Chondrocyte (in vitro differentiated cells): ENCODE measurements at places on chromosomes 12 and 14. TPM values are rescaled to one million over a fixed set of nuclear protein-coding genes. Genes with fewer than 3 reads are reported as not detected.

- no peak overlapping the region for H3K4me3 ChIP-seq
- no peaks in the 10 kb centered on the region for H3K4me1 ChIP-seq
- peaks cover 8% of the 10 kb centered on the region for H3K36me3 ChIP-seq
- no peak for DNase-seq
- H3K27ac ChIP-seq, result no peak overlapping the region
These were observed 14.5 kb upstream of the CCND2 start for GRCh38 chr12:4259099-4259498.

Gene DLK1
- total RNA-seq, result 0.33 to 0.45 TPM in 2 of 3 replicates, not detected in the other

GRCh38 chr12:102167821-102168604 is 29.6 kb downstream of the PMCH start:
- H3K4me3 ChIP-seq, result no peak overlapping the region
- no peak overlapping the region for H3K27ac ChIP-seq
- peaks cover 16% of the 10 kb centered on the region for H3K4me1 ChIP-seq
- H3K36me3 ChIP-seq, result peaks cover 4% of the 10 kb centered on the region

Gene NELL2
- total RNA-seq, result not detected in 3 replicates

GRCh38 chr12:103369929-103370328 is 125.8 kb downstream of the C12orf42 start:
- H3K36me3 ChIP-seq, result no peaks in the 10 kb centered on the region
- no peak overlapping the region for H3K4me3 ChIP-seq
- no peak for DNase-seq
- no peak overlapping the region for H3K27ac ChIP-seq
- no peaks in the 10 kb centered on the region for H3K4me1 ChIP-seq

DNA sequence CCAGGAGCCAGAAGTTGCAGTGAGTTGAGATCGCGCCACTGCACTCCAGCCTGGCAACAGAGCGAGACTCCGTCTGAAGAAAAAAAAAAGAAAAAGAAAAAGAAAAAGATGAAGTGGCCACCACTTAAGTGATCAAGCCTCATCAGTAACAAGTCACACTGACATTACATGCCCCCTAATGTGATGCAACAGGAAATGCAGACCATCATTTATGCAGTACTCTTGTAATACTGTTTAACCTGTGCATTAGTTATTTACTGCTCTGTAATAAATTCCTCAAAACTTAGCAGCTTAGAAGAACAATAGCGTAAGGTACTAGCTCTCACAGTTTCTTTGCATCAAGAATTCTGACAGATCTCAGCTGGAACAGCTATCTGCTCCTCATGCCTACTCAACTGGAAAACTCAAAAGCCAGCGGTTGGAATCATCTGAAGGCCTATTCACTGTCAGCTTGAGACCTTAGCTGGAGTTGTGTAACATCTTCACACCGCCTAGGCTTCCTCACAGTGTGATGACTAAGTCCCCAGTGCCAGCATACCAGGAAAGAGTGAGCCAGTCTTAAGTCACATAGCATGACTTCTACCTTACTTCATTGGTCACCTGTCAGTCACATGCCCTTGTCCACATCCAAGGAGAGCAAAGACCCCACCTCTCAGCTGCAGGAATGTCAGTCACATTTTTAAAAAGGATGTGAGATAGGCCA is 31.5 kb downstream of the EPS8 start:
- no peaks in the 10 kb centered on the region for H3K27me3 ChIP-seq
- H3K4me1 ChIP-seq, result peaks cover 71% of the 10 kb centered on the region
- no peak overlapping the region for H3K4me3 ChIP-seq
- DNase-seq, result no peak
- peaks cover 2% of the 10 kb centered on the region for H3K36me3 ChIP-seq

Gene ZNF605
- 17.1 to 26.3 TPM (median 18.1 TPM) in 3 replicates for total RNA-seq

Gene TMTC1
- 24.0 to 49.1 TPM (median 25.2 TPM) in 3 replicates for total RNA-seq

DNA sequence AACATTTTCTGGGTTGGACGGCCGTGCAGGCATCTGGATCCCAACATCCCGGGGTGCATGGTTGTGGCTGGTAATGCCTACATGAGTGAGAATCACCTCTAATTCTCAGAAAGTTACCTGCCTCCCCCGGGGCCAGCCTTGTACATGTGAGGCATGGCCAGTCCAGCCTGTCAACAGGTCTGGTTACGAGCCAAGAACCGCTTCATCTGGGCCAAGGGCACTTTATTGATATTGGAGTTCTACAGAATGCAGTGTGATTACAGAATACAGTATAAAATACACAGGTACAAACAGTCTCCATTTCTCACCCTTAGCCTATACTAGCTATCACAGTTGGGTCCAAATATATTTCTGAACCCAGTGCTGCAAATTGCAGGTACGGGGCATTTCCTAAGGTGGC is 84.9 kb upstream of the EVL start:
- H3K4me3 ChIP-seq, result no peak overlapping the region
- peaks cover 2% of the 10 kb centered on the region for H3K36me3 ChIP-seq

DNA sequence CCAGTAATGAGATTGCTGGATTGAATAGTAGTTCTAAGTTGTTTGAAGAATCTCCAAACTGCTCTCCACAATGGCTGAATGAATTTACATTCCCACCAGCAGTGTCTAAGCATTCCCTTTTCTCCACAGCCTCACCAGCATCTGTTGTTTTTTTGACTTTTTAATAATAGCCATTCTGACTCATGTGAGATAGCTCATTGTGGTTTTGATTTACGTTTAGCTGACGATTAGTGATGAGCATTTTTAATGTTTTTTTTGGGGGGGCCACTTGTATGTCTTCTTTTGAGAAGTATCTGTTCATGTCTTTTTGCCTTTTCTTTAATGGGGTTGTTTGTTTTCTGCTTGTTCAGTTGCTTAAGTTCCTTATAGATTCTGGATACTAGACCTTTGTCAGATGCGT is 8.1 kb upstream of the SLC15A5 start:
- no peaks in the 10 kb centered on the region for H3K27me3 ChIP-seq
- no peak overlapping the region for H3K27ac ChIP-seq
- no peak for DNase-seq

DNA sequence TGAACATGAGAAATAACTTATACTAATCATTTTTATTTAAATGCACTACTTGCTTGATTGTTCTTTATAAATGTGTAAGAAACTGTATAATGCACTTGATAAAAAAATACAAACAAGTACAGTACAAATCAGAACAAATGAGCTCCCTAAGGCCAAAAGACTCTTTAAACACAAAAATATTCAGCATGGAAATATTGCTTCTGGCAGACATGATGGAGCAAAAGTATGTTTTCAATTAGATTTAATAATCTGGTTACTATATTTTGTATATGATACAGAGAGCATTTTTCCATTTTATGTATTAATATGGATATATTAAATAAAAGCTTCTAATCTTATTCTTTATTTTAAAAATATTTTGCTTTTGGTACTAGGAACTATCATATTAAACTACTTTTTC is 800.2 kb upstream of the LRFN5 start:
- H3K4me1 ChIP-seq, result no peaks in the 10 kb centered on the region
- H3K27ac ChIP-seq, result no peak overlapping the region
- H3K27me3 ChIP-seq, result no peaks in the 10 kb centered on the region
- H3K4me3 ChIP-seq, result no peak overlapping the region

Gene GPX2
- not detected in 3 replicates for total RNA-seq

Gene STXBP6
- 1.7 to 11.5 TPM (median 1.8 TPM) in 3 replicates for total RNA-seq

Gene FGD6
- 8.6 to 9.6 TPM (median 9.0 TPM) in 3 replicates for total RNA-seq

DNA sequence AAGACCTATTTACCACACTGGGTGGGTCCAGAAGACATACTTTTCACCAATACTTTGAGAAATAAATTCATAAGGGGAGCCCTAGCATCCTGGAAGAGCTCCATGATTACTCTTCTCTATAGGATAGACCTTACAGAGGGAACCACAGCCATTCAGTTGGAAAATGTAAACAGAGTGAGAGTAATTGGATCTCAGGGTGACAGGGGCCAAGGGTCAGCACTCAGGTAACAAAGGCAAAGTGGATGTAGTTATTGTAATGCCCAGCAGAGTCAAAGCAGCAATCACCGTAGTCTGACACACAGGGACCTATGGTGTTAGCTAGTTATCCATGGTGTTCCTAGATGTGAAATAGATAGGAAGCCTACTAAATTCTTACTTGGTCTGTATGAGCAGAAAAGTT is 10.8 kb upstream of the GTF2A1 start:
- H3K4me3 ChIP-seq, result no peak overlapping the region
- no peaks in the 10 kb centered on the region for H3K27me3 ChIP-seq
- DNase-seq, result no peak
- H3K4me1 ChIP-seq, result peaks cover 13% of the 10 kb centered on the region

Gene ADSS1
- total RNA-seq, result 7.1 to 9.9 TPM (median 7.9 TPM) in 3 replicates

Gene SERPINA10
- not detected in 3 replicates for total RNA-seq

Gene COCH
- total RNA-seq, result 4.2 to 15.6 TPM (median 14.7 TPM) in 3 replicates

- no peak overlapping the region for H3K4me3 ChIP-seq
- peak; percentile 72 for DNase-seq
- no peaks in the 10 kb centered on the region for H3K4me1 ChIP-seq
- H3K27me3 ChIP-seq, result no peaks in the 10 kb centered on the region
- no peak overlapping the region for H3K27ac ChIP-seq
These were observed 19.1 kb downstream of the POU6F1 start for GRCh38 chr12:51198568-51199365.

Gene RASAL1
- not detected in 3 replicates for total RNA-seq

- peak overlapping the region; percentile 46 for H3K27ac ChIP-seq
- DNase-seq, result no peak
These were observed 2.8 kb upstream of the MARK3 start for GRCh38 chr14:103382376-103382775.

- peaks cover 4% of the 10 kb centered on the region for H3K36me3 ChIP-seq
- no peaks in the 10 kb centered on the region for H3K27me3 ChIP-seq
- peaks cover 32% of the 10 kb centered on the region for H3K4me1 ChIP-seq
- no peak overlapping the region for H3K27ac ChIP-seq
These were observed 199.4 kb upstream of the RTL1 start for GRCh38 chr14:101102875-101103274.

DNA sequence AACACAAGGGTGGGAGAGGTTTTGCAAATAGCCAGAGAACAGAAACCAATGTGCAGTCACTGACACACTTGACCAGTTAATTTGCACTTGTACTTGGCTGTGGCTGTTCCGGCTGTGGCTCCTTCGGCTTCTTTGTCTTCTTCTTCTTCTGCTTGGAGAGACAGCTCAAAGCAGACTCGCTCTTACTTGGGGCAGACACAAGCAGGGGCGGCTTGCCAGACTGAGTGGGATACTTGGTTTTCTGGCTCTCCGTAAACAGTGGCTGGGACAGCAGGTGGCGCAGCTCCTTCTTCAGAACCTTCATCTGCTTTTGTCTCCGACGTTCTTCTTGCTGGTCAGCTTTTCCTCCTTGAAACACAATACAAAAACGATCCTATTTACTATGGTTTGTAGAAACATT is 25.0 kb downstream of the OTUB2 start:
- H3K36me3 ChIP-seq, result peaks cover 44% of the 10 kb centered on the region
- H3K4me3 ChIP-seq, result no peak overlapping the region
- H3K4me1 ChIP-seq, result no peaks in the 10 kb centered on the region
- DNase-seq, result no peak
- no peak overlapping the region for H3K27ac ChIP-seq
- no peaks in the 10 kb centered on the region for H3K27me3 ChIP-seq

DNA sequence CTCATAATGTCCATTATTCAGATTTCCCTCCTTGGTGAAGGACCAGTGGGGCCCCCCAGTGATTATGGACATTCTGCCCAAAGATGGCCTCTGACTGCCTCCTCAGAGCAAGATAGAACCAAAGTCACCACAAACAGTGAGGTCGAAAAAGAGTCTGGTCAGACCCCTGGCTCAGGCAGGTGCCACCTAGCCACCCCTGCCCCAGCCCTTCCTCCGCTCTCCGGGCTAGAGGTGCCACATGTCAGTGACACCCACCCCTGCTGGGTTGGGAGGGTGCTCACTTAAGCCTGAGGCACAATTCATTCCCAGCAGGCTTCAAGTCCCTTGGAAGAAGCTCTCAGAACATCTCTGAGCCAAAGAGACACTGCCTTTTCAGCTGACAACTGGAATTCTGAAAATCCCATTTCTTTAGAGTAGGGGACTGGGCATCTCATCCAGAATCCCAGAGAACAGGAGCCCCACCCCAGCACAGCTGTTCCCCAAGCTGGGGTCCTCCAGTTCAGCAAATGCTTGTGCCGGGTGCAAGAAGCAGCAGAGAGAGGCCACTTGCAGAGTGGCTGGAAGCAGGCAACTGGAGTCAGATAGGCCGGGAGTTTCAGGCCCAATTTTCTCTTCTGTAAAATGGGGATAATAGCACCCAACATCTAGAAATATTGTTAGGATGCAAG is 50.3 kb downstream of the ISCA2 start:
- no peaks in the 10 kb centered on the region for H3K27me3 ChIP-seq
- no peak overlapping the region for H3K4me3 ChIP-seq
- DNase-seq, result no peak
- H3K27ac ChIP-seq, result no peak overlapping the region

Gene KIF26A
- 0.28 to 0.60 TPM (median 0.60 TPM) in 3 replicates for total RNA-seq

DNA sequence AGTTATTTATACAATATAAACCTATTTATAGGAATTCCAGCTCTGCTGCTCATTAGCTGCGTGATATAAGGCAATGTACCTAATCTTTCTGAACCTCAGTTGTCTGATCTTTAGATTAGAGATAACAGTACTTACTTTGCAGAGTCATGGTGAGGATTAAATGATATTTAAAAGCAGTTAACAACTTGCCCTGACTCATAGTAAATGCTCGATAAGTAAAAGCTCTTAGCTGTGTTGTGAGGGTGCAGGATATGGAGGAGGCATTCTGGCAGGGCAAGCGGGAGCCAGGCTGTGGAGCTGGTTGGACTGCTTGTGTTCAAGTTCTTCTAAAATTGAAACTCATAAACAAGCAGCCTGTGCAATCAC is 140.0 kb upstream of the PRICKLE1 start:
- no peak overlapping the region for H3K27ac ChIP-seq
- peaks cover 7% of the 10 kb centered on the region for H3K36me3 ChIP-seq
- DNase-seq, result no peak
- no peak overlapping the region for H3K4me3 ChIP-seq

DNA sequence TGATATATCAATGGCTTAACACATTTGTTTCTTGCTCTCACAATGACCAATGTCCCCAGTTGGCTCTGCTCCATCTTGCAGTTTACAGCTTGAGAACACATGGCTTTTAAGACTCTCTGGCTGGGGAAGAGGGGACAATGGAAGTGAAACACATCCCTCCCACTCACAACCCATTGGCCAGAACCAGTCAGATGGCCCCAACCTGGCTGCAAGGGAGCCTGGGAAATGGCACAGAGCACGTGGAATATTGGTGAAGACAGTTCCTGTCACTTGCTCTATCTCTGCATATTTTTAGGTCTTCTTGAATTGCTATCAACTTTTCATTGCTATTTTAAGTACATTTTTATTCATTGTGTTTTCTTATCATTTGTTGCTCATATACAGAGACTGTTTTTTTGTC is 345.4 kb downstream of the MED13L start:
- no peak overlapping the region for H3K27ac ChIP-seq
- peaks cover 2% of the 10 kb centered on the region for H3K27me3 ChIP-seq
- H3K36me3 ChIP-seq, result no peaks in the 10 kb centered on the region
- H3K4me1 ChIP-seq, result peaks cover 8% of the 10 kb centered on the region

Gene RILPL1
- total RNA-seq, result 34.6 to 41.6 TPM (median 39.5 TPM) in 3 replicates

- DNase-seq, result no peak
- no peak overlapping the region for H3K4me3 ChIP-seq
- H3K4me1 ChIP-seq, result peaks cover 7% of the 10 kb centered on the region
These were observed 161.2 kb downstream of the RERGL start for GRCh38 chr12:17928708-17929366.
